NCI-H1105 treated with DMSO at 0.1 percent for 48 hours (cell line): ENCODE measurements at places on chromosomes 5 and 9.

DNA sequence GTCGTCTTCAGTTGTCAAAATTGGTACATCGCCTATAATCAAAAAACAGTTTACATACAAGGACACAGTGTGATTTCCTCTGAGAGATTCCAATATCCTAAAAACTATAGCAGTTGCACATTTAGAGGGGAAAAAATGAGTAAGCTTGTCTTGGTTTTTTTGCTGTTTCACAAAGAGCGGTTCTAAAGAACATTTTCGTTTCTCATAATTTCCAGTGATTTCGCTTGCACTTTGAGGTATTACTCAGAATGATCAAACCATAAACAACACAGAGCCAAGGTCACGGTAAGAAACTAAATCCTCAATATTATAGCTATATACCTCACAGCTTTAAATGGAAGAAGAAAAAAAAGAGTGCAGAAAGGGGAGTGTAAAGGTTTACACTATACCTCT lies 861 bp downstream of the MTX3 start:
- no peak for DNase-seq

- DNase-seq = peak; percentile 97
Observed at GRCh38 chr9:28781481-28781880, 1208.2 kb upstream of the C9orf72 start.

DNA sequence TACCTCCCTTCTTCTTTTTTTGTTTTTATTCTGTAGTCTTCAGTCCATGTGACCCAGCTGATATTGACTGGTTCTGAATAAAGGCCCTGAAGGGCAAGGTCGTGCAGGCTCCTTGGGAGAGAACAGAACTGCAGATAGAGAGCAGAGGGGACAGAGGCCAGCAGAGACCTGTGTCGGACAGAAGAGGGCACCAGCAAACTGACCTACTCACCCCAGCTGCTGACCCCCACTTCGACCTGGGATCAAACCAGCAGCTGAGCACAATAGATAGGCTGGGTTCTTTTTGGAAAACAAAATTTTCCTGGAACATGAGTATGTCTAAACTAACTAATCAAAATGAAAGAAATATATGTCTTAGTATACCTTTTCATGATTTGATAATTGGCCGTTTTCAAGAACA lies 695.1 kb downstream of the NR2F1-AS1 start:
- DNase-seq = no peak

GRCh38 chr9:116647515-116647809 lies 39.6 kb upstream of the TRIM32 start:
- no peak for DNase-seq

DNA sequence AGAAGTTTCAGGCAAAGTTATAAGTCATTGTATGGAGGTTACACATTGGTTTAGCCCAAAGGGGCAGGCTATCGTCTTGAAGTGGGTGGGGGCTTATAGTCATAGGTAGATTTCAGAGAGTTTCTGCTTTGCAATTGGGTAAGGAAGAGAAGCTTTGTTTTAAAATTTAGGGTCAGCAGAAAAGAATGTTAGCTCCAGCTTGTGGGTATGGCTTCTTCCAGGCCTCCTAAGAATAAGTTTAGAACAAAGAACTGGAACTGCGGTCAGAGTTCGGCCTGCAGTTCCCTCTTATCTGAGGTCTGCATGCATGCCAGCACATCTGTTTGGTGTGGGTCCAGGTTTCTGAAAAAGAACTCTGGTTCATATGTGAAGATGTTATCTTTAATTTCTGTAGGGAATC lies 96.1 kb downstream of the CYFIP2 start:
- no peak for DNase-seq

GRCh38 chr9:121750715-121751623 lies 99.5 kb downstream of the DAB2IP start:
- no peak for DNase-seq

- peak; percentile 38 for DNase-seq
Observed at GRCh38 chr5:64811050-64811640, 42.4 kb downstream of the CWC27 start.
